ENCODE measurements at places on chromosomes 7 and 10.
A peak's percentile ranks its signal among the peaks of the same experiment; 100 is the strongest.

DNA sequence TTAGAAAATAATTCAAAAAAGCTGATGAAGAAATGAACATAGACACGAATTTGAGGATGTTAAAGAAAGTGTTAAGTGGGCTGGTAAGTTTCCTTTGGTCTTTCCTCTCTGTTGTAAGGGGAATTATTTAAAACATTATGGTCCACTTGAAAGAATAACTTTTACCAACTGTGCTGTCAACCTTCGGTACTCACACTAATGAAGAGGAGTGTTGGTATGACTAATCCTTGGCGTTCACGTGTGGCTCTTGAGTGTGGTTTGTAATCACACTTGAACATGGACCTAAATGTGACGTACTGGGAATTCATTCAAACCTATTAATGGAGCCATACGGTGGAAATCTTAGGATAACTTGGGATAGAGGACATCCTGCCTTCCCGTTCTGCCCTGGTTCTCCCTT, 41.3 kb downstream of the TBXAS1 start:
- DNase-seq, result no peak

- no peak for DNase-seq
Measured at GRCh38 chr7:24737281-24737680, 20.0 kb downstream of the GSDME start.

- DNase-seq, result peak; percentile 43
Measured at GRCh38 chr7:127751062-127751461, 99.1 kb downstream of the SND1 start.

GRCh38 chr10:12549297-12549696, 199.9 kb downstream of the CAMK1D start:
- no peak for DNase-seq

DNA sequence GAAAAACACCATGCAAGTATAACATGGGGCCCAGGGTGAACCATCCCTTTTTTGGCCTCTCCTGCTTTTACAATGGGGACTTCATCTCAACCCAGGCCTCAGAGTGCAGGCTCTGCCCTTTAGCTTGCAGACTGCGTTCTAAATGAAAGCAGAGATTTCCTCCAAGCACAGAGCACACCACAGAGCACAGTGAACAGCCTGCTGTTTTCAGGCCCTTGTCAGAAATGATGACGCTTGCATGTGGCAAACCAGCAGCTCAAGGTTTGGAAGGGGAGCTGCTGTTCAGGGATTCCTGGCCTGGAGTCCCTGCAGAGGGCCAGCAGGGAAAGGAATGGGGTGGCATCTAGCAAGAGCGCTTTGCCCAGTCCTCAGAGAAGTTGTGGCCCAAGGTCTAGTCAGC, 167.3 kb upstream of the CDCA7L start:
- DNase-seq, result no peak

DNA sequence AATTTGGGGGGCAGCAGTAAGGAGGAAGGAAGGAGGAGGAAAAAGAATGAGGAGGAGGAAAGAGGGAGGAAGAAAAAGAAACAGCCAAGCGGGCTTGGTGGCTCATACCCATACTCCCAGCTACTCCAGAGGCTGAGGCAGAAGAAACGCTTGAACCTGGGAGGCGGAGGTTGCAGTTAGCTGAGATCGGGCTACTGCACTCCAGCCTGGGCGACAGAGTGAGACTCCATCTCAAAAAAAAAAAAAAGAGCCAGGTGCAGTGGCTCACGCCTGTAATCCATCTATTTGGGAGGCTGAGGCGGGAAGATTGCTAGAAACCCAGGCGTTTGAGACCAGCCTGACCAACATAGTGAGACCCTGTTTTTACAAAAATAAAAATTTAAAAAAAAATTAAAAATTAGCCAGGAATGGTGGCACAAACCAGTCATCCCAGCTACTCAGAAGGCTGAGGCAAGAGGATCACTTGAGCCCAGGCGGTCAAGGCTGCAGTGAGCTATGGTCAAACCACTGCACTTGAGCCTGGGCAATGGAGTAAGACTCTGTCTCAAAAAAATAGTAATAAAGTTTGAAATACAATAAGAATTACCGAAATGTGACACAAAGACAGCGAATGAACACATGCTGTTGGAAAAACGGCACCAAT, 14.1 kb upstream of the CRCP start:
- no peak for DNase-seq

All from NCI-H446 (cell line).